ENCODE measurements at places on chromosomes 6 and 20.

GRCh38 chr6:53310771-53311585 lies 37.8 kb downstream of the ELOVL5 start:
- no peak for DNase-seq

- DNase-seq, result no peak
Measured at GRCh38 chr6:81067057-81067456, 685.4 kb downstream of the TENT5A start.

GRCh38 chr6:104612541-104612940 lies 247.2 kb downstream of the HACE1 start:
- no peak for DNase-seq

DNA sequence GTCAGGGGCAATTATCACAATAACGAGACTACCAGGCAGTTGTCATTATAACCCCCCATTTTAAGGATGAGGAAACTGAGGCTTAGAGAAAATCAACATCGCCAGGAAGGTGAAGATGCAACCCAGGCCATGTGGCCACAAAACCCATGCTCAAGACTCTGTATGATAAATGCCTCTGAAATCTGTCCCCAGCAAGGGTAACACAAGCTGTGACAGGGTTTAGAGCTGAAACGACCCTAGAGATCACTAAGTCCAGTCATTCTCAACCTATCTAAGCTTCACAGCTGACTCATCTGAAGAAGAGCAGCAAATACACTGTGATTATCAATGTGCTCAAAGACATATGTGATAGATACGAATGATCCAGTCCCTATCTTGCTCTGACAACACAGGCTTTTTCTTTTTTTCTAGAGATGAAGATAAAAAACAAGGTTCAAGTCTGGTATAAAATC lies 47.0 kb downstream of the ARHGAP18 start:
- no peak for DNase-seq

DNA sequence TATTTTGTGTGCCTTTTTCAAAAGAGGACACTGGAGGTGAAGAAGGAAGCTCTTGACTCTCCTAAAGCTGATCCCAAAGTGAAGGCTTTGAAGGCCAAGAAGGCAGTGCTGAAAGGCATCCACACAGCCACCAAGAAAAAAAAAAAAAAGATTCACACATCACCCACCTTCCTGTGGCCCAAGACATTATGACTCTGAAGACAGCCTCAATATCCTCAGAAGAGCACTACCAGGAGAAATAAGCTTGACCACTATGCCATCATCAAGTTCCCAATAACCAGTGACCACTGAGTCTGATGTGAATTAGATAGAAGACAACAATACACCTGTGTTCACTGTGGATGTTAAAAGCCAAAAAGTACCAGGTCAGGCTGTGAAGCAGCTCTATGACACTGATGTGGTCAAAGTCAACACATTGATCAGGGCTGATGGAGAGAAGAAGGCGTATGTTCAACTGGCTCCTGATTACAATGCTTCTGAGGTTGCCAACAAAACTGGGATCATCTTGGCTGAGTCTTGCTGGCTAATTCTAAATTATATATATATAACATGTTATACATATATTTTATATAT lies 59.4 kb downstream of the PLCG1 start:
- DNase-seq, result no peak

DNA sequence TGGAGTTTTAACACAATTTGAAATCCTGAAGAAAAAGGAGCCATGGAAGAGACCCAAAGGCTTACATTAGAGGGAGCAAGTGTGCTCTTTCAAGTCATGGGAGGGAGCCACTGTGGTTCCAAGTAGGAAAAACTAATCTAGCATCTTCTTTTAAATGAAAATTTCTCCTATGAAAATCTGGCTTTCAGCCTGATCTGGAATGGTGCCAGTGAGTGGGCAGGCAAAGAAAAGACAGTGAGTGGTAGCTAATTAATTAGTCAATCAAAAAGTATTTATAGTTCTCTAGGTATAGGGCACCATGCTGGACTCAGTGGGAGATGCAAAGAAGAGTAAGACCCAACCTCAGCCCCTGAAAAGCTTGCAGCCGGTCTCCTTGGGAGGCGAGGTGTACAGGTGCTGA lies 21.9 kb downstream of the CAP2 start:
- no peak for DNase-seq

DNA sequence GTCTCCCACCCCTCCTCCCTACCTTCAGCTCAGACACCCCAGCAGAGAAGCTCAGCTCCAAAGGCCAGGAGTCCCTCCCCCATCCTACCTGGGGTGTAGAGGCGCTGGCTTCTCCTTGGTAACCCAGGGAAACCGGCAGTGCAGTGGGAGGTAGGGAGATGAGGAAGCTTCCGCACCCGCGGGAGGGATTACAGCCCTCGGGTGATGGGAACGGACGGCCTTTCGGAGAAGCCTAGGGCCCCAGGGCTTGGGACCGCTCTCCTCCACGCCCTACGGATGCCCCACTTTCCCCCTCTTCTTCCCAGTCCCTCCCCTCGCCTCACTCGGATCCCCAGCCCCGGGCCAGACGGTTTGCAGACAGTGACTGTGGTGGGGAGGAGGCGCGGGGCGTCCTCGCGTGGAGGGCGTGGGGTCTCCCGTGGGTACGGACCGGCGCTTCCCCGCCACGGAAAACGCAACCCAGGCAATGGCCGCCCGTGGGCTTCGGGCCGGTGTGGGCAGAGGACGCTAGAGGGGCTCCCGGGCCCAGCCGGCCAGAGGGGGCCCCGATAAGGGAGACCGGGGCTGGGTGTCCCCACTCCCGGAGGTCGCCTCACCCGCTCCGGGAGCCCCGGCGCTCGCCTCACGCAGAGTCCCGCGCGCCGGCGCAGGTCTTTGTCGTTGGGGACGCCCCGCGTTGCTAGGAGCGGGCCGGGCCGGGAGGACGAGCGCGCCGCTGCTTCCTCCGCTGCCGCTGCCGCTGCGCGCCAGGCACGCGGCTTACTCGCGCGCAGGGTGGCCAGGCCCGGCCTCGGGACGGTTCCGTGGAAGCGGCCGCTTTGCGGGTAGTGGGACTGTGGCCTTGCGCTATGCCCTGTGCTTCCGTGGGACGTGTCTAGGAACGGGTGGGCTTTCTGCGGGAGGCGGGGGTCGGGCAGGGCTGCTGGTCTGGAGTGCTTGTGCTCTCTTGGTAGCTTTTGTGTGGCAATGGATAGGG lies 15.8 kb downstream of the AARS2 start:
- peak; percentile 29 for DNase-seq

DNA sequence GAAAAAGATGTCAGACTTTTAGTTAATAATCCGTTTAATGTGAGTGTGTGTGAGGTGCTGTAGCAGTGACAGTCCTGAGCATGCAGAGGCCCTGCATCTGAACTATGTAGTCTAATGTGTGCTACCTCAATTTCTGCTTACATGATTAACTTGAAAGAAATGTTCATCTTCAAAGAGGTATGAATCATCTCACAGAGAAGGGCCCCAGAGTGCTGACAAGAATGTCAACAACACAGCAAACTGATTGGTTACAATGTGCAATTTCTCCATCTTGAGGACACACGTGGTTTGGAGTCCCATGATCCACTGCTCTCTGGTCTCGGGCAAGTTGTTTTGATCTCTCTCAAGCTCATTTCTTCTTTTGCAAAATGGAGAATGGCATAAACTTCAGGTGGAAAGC lies 61.7 kb upstream of the EMILIN3 start:
- peak; percentile 86 for DNase-seq

- DNase-seq, result no peak
Measured at GRCh38 chr6:27318973-27319372, 6.9 kb upstream of the POM121L2 start.

DNA sequence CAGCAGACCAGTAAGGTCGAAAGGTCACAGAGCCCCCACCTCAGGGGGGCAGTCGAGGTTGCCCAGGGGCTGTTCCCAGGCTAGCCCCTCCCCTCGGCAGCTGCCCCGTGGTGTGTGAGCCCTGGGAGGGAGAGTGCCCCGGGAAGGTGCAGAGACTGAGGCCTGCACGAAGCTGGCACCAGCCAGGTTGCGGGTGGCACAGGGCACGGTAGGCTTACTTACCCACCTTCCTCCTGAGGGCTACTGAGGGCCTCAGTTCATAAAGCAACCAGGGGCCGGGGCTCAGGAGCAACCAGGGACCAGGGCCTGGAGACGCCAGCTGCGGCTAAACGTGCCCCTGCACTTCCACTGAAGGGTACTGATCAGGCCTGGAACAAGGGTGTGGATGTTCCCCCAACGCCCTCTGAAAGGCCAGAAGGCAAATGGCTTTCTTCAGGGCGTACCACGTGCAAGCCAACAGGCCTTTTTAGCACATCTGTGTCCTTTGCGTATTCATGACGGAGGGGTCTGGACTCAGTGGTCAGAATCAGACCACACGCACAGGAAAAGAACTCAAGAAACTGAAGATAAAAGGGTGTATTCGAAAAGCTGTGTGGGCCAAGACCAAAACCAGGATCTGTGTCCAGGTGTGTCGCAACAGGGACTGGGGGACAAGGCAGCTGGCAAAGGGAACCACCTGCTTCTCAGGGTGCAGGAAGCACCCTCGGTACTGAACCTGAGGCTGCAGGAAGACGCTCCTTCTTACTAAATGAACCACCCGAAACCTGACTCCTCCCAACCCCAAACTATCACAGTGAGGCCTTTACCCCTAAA lies 24.5 kb upstream of the TCFL5 start:
- no peak for DNase-seq

- DNase-seq, result no peak
Measured at GRCh38 chr6:83976871-83977270, 56.7 kb upstream of the MRAP2 start.

- no peak for DNase-seq
Measured at GRCh38 chr6:12950976-12951375, 234.4 kb downstream of the PHACTR1 start.

GRCh38 chr6:131427434-131428058 lies 145.5 kb upstream of the ARG1 start:
- DNase-seq, result no peak

DNA sequence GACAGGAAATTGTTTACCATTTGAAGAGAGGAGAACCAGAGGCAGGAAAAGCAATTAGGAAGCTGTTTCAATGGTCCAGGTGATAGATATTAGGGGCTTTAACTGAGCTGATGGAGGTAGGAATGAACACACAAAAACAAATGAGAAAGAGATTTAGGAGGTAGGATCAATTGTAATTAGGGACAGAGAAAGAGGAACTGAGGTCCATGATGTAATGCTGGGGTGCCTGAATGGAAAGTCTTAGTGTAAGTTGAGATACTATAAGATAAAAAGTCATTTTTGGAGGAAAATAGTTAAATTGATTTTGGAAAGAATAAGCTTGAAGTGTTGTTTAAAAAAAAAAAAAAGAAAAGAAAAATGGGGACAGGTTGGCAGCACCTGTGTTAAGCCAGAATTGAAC lies 58.5 kb upstream of the B3GAT2 start:
- no peak for DNase-seq

DNA sequence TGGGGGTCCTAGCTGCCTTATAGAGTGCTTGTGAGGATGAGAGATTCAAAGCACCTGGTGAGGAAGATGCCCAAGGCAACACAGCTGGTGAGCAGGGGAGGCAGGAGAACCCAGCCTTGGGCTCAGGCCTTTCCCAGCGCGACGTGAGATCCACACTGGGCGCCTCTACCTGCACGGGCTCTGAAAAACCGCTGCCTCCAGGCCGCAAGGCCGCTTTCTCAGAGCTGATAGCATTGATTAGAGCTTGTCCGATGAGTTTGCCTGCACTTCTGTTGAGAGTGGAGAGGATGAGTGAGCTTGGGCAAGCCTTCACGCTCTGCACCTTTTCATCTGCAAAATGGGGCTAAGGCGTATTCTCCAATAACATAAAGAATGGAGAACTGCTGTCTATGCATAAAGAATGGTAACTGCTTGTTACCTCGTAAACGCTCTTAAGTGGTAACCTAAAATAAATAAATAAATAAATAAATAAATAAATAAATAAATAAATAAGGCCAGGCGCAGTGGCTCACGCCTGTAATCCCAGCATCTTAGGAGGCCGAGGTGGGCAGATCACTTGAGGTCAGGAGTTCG lies 916 bp downstream of the PABPC1L start:
- DNase-seq, result no peak

- DNase-seq, result peak; percentile 78
Measured at GRCh38 chr6:56329271-56330050, 82.1 kb upstream of the COL21A1 start.

DNA sequence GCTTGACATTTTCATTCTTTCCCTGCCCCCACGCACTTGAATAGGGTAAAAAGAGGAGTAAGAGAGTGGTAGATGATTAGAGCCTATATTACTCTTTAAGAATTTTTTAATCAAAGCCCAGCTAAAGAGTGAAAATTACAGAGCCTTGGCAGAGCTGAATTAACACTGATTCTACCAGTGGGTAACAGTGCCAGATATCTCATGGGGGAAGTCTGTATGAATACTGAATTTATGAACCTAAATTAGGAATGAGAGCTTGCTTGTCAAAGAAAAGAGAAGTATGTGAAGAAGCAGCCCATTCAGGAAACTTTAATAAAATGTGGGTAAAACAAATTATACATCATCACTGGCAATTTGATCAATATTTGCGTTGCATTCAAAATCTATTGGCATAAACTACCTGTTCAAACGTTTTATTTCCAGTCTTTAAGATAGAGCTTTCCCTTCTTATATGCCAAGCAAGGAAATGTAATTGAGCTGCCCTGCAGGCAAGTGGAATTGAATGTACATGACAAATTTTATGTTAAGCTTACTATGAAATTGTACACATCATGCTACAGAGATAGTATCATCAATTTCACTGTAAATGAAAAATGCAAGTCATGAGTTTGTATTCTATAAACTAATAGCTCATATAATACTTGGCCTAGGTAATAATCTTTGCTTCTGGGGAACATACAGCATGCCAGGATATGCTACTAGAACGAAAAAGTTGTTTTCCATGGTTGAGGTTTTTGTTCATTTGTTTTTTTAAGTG lies 14.5 kb downstream of the SOBP start:
- DNase-seq, result no peak

DNA sequence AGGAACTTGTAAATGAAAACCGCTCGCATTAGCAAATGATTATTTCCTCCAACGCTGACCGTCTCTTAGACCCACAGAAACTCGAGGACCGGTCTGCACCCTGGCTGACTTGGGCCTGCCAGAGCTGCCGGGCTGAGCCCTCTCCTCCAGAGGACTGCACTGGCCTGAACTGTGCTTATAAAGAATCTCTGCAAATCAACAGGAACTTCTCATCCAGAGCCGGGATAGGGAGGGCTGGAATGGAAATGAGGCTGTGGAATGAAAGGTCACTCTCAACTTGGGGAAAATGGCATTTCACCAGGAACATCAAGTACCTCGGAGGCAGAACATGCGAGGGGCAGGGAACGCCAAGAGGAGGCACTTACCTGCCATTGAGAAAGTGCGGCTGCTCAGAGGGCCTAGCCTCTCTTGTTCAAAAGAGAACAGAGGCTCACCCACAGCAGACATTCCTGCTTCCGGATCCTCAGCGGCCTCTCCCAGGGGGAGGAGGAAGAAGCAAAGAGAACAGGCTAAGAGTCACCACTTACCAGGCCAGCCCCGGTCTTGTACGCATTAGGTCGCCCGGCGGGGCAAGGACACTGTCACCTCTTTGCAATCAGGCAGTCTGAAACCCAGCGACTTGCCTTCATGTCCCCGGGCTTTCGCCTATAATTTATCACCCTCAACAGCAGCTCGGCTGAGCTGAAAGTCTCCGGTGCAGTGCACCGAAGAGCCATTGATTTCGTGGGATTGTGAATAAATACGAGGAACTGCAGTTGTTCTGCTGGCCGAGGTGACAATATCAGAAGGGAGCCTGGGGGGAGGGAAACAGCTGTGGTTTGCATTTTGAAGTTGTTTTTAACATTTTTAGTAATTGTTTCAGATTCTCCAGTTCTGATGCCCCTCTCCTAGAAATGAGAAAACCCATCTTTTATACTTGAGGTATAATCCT lies 37.6 kb downstream of the ZMYND8 start:
- DNase-seq, result peak; percentile 69
